ENCODE measurements at places on chromosomes 12 and 14.
A peak's percentile ranks its signal among the peaks of the same experiment; 100 is the strongest.

DNA sequence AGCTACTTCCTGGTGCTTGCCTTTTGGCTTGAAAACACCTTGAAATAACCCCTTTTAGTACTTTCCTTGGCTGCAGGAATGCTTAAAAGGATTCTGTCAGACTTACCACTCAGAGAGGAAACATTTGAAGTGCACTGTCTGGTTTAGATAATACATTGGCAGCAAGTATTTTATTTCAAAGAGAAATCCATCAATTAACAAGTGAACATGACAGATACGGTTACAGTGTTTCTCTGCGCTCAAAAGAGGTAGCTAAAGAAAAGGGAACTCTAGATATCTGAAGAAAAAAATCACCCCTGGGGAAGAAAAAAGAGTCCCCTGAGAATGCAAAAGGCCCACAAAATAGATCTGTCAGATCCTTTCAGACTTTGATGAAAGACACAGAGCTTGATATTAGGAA, 421.9 kb downstream of the LRFN5 start:
- no peak for DNase-seq

DNA sequence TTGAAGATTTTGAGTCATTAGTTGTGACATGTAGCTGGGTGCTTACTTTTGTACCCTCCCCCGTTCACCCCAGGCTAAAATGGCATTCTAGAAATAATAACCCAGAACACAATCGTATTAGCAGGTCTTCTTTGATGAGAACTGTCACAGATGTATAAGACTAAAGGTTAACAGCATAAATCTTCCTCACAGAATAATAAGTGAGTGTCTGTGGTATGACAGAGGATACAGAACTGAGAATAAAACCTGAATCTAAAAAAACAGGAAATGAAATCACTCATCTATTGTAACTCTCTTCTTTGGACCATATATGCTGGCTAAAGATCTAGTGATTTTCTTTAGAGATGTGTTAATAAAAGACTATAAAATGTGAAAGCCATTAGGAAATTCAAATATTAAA, 746.6 kb downstream of the LRFN5 start:
- no peak for DNase-seq

- DNase-seq, result no peak
Measured at GRCh38 chr12:18320036-18320617, 58.8 kb downstream of the PIK3C2G start.

- no peak for DNase-seq
Measured at GRCh38 chr12:102797528-102797927, 119.5 kb downstream of the PAH start.

DNA sequence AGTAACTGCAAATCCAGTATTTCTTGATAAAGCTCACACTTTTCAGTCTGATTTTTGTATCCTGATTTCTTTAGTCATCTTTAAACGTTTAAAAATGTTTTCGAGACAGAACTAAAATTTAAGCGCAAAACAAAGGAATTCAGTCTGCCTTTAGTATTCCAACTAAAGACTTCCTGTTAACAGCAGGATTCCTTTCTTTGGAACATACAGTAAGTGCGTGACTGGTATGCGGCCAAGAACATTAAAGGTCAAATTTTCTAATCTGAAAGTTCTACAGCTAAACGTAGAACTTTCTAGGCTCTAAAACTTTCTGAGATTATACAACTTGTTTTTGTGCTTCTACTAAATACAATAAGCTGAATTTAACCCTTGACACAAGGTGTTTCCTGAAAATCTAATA, 9.9 kb downstream of the SAV1 start:
- no peak for DNase-seq

GRCh38 chr14:53032838-53033390, 82.1 kb upstream of the FERMT2 start:
- no peak for DNase-seq

DNA sequence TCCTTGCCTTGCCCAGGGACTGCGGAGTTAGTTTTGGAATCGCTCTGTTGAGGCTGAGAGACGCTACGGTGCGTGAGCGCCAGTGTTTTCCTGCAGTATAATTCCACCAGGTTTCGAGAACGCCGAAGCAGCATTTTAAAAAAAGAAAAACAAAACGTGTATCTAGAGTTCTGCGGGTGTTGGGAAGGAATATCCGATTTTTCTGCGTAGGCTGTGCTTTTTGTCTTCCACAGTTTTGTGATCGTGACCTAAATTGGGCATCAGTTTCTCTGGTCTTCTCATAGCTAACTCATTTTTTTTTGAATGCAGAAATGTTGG, 778 bp downstream of the DNM1L start:
- DNase-seq, result no peak

- no peak for DNase-seq
Measured at GRCh38 chr12:6204533-6205143, 4.4 kb downstream of the CD9 start.

- no peak for DNase-seq
Measured at GRCh38 chr14:36582874-36583241, 444 bp upstream of the NKX2-8 start.

GRCh38 chr12:26939953-26940352, 1.7 kb downstream of the FGFR1OP2 start:
- no peak for DNase-seq

DNA sequence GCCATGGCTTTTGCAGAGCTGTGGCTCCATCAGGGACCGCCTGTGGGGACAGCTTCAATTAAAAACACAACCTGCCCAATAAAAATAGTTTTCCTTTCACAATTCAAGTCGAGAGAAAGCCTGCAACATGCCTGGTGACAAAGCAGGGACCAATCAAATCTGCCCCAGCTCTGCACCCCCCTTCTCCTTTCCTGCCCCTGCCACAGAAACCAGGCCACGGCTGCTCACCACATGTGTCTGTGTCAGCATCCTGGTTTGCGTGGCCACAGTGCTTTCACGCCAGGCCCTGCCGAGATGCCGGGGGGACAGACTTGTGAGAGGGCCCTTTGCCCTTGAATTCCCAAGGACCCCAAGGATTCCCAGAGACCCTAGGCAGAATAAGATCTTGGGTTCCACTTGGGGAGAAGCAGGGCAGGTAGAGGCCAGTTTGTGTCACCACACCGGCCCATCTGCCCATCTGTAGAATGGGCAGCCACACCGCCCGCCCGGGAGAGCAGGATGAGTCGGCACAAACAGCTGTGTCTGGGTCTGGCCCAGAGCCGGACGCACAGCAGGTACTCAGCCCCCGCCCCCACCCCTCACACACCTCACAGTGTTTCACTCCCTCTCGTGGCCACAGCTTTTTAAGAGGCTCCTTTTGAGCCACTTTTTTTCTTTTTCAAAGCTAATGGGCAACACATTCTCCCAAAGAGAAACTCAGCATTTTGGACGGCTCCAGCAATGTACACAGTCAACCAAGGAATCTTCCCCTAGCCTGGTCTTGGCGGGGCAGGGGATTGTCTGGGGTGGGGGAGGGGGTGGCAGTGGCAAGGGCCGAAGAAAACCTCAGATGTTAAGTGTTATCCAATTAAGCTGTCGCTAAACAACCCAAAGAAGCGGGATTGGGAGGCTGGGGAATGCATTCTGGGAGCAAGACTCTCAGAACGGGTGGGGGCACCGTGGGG, 41.5 kb downstream of the BCL11B start:
- peak; percentile 67 for DNase-seq

GRCh38 chr12:8493084-8493483, 20.2 kb upstream of the CLEC4D start:
- no peak for DNase-seq

GRCh38 chr12:64404470-64405256, 471 bp downstream of the XPOT start:
- DNase-seq, result peak; percentile 63

DNA sequence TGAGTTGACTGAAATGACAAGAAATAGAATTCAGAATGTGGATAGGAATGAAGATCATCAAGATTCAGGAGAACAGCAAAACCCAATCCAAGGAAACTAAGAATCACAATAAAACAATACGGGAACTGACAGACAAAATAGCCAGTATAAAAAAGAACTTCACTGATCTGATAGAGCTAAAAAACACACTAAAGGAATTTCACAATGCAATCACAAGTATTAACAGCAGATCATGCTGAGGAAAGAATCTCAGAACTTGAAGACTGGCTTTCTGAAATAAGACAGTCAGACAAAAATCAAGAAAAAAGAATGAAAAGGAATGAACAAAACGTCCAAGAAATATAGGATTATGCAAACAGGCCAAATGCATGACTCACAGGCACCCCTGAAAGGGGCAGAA, 15.3 kb upstream of the OR5AU1 start:
- no peak for DNase-seq

- DNase-seq, result no peak
Measured at GRCh38 chr12:48419116-48419935, 53.0 kb upstream of the ANP32D start.

Data from stimulated activated CD8-positive, alpha-beta memory T cell treated with anti-CD3 and anti-CD28 coated beads, Interleukin-4, amount 100 ng/mL, for 24 hours (primary cell).